Astrocyte of the hippocampus (primary cell): ENCODE measurements at places on chromosomes 13 and 19.
A peak's percentile ranks its signal among the peaks of the same experiment; 100 is the strongest.

DNA sequence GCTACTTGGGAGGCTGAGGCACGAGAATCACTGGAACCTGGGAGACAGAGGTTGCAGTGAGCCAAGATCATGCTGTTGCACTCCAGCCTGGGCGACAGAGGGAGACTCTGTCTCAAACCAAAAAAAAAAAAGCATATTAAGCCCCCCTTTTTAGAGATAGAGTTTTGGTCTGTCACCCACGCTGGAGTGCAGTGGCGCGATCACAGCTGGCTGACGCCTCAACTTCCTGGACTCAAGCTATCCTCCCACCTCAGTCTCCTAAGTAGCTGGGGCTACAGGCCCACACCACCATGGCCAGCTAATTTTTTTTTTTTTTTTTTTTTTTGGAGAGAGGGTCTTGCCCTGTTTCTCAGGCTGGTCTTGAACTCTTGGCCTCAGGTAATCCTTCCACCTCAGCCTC, 34.2 kb upstream of the MAP3K10 start:
- no peak for DNase-seq

GRCh38 chr13:25981060-25981459, 70.8 kb downstream of the SHISA2 start:
- DNase-seq: no peak

- peak; percentile 100 for DNase-seq
These were observed at the start of gene TPGS1 for GRCh38 chr19:507286-508203. TSS of gene TPGS1 (plus strand) at chr19:507497. CDS start at chr19:507507, 10 bp downstream.

DNA sequence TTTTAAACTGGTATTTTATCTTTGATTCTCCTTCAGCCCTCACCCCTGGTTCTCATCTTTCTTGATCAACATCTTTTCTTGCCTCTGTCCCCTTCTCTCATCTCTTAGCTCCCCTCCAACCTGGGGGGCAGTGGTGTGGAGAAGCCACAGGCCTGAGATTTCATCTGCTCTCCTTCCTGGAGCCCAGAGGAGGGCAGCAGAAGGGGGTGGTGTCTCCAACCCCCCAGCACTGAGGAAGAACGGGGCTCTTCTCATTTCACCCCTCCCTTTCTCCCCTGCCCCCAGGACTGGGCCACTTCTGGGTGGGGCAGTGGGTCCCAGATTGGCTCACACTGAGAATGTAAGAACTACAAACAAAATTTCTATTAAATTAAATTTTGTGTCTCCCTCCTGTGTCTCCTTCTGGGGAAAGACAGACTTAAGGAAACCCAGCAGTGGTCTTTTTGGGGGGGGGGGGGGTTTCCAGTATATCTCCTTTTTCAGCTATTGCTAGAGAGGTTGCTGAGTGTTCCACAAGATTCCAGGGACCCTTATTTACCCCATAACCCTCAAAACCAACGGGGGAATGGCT, 1.5 kb upstream of the RAD23A start:
- no peak for DNase-seq

DNA sequence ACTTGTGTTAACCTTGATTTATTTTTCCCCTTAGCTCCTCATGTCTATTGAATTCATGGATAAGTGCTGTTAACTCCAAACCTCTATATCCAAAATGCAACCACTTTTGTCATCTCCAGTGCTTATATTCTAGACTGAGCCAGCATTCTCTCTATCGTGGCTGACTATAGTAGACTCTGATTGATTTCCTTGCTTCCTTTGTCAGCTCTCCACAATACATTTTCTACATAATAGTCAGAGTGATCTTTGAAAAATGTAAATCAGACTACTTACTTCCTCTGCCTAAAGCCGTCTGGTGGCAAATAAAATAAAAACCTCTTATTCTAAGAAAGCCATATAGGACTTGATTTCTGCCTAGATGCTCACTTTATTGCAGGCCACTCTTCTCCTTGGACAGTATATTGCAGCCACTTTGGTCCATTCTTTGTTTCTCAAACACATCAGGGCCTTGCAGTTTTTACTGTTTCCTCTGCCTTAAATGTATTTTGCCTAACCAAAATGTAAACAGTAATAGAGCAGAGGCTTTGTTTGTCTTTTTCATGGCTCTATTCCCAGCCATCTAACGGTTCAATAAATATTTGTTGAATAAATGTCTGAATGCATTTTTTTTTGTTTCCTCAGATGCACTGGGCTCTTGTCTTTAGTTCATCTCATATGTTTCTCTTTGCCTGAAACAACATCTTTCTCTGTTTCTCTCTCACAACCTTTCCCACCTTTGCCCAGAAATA, 243.6 kb upstream of the CSNK1A1L start:
- no peak for DNase-seq

DNA sequence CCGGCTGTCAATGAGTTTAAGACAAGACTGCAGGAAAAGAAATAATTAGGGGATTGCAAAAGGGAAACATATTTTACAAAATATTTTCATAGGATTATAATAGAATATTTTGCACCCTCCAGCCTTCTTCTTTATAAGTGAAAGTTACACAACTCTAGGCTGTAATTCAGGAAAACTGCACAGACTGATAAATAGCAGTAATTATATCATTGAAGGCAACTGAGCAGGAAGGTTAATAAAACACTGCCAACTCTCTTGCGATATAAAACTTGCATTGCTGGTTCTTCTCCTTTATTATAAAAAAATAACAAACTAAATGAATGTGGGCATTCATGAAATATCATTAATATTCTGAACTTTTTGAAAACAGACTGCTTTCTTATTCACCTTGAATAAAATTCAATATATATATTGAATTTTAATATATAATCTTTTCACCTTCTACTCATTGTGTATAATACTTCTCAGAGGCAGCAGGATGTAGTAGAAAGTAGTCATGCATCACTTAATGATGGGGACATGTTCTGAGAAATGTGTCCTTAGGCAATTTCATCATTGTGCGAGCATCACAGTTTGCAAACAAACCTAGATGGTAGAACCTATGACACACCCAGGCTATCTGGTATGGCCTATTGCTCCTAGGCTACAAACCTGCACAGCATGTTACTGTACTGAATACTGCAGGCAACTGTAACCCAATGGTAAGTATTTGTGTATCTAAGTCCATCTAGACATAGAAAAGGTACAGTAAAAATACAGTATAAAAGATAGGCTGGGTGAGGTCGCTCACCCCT, 24.9 kb upstream of the STARD13 start:
- no peak for DNase-seq

- no peak for DNase-seq
These were observed 176.8 kb downstream of the ZNF737 start for GRCh38 chr19:20388706-20389225.

GRCh38 chr19:32702010-32702409, 10.4 kb downstream of the NUDT19 start:
- peak; percentile 28 for DNase-seq

DNA sequence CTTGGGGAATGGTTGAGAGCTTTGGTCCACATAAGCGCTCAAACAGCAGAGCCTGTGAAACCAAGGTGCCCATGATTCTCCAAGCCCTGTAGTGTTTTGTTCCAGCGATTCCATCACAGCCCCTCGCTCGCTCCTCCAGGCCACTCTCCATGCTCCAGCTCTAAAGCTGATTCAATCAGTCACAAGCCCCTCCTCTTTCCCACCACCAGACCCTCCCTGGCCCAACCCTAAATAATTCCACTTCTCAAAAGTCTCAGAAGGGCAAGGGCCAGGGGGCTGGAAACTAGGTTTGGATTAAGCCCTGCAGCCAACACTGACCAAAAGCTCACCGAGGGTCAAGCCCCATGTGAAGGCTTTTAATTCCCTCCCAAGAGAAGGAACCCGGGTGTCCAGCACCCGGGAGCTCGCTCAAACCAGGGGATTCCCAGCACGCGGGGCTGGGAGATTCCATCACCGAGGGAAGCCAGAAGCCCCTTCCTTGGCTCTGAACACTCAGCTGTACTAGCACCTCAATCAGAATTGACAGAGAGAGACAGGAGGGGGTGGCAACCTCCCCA, 1.5 kb downstream of the ZNF296 start:
- peak; percentile 9 for DNase-seq

GRCh38 chr13:91346850-91347201, 661 bp upstream of the MIR17HG start:
- no peak for DNase-seq

- peak; percentile 65 for DNase-seq
These were observed 103.8 kb downstream of the KL start for GRCh38 chr13:33119856-33120543.

- peak; percentile 59 for DNase-seq
These were observed at the start of gene EDNRB for GRCh38 chr13:77918391-77919245. TSS of gene EDNRB (minus strand) at chr13:77918831. CDS start at chr13:77918573, 258 bp downstream.

DNA sequence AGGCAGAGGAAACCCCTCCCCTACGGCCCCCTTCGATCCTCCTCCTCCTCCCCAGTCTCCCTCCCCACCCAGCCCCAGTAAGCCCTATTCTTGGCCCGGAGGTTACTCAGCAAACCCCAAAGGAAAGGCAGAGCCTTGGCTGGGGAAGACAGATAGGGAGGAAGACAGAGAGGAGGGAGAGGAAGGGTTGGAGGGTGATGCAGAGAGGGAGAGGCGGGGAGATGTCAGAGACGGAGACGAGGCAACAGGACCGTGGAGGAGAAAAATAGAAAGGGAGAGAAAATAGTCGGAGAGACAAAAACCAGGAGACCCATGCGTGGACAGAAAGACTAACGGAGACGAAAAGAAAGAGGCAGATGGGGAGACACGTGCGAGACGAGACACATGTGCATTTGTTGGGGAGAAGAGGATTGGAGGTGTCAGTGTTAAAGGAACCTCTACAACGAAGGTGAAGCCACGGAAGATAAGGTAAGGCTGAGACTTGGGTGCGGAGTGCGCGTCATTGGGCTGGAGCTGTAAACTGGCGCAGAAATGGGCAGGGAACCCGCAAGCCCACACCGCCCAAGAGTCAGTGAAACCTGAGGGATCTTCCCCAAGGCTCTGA, 2.9 kb downstream of the TGFB1 start:
- no peak for DNase-seq

DNA sequence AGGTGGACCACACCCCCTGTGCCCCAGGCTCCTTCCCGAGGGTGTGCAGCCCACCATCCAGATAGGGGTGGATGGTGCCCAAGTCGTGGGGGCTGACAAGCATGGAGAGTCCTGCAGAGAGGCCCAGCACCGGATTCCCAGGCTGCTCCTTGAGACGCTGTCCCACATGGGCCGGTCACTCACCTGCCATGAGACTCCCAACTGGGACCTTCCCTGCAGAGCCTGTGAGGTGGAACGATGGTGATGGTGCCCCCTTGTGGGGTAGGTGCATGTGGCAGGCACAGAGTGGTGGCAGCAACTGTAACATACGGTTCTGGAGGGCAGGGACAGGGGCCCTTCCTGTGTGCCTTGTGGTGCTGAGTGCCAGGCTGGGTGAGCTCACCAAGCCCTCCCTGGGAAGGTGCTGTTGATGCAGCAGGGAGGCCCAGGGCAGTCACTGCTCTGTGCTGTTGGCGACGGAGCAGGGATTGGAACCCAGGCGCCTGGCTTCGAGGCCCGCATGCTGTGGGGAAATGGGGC, 33.1 kb downstream of the PPP1R37 start:
- peak; percentile 64 for DNase-seq

DNA sequence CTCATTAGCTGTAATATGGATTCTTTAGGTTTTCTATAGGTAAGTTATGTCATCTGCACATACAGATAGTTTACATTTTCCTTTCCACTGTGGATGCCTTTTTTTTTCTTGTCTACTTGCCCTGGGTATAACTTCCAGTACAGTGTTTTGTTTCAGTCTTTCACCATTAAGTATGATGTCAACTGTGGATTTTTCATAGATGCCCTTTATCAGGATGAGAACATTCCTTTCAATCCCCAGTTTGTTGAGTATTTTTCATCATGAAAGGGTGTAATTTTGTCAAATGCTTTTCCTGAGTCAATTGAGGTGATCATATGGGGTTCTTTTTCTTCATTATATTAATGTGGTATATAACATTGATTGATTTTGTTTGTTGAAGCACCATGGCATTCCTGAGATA, 43.6 kb upstream of the SACS start:
- no peak for DNase-seq

- DNase-seq: peak; percentile 34
These were observed 133.6 kb downstream of the COL4A1 start for GRCh38 chr13:110173247-110173818.

DNA sequence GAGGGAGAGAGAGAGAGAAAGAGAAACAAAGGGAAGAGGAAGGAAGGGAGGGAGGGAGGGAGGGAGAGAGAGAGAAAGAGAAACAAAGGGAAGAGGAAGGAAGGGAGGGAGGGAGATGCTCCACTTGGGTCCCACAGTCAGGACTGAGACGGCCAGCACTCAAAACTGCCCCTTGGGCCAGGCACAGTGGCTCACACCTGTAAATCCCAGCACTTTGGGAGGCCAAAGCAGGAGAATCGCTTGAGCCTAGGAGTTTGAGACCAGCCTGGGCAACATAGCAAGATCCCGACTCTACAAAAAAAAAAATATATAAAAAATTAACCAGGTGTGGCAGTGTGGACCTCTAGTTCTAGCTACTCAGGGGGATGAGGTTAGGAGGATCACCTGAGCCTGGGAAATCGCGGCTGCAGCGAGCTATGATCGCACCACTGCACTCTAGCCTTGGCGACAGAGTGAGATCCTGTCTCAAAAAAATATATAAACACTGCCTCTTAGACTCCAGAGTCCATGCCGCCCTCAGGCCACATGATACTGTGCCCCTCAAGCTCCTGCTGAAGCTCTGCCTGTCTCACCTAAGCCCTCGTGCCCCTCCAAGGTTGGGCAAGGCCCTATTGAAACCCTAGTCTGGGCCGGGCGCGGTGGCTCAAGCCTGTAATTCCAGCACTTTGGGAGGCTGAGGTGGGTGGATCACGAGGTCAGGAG, 8.4 kb downstream of the ARRDC2 start:
- no peak for DNase-seq

DNA sequence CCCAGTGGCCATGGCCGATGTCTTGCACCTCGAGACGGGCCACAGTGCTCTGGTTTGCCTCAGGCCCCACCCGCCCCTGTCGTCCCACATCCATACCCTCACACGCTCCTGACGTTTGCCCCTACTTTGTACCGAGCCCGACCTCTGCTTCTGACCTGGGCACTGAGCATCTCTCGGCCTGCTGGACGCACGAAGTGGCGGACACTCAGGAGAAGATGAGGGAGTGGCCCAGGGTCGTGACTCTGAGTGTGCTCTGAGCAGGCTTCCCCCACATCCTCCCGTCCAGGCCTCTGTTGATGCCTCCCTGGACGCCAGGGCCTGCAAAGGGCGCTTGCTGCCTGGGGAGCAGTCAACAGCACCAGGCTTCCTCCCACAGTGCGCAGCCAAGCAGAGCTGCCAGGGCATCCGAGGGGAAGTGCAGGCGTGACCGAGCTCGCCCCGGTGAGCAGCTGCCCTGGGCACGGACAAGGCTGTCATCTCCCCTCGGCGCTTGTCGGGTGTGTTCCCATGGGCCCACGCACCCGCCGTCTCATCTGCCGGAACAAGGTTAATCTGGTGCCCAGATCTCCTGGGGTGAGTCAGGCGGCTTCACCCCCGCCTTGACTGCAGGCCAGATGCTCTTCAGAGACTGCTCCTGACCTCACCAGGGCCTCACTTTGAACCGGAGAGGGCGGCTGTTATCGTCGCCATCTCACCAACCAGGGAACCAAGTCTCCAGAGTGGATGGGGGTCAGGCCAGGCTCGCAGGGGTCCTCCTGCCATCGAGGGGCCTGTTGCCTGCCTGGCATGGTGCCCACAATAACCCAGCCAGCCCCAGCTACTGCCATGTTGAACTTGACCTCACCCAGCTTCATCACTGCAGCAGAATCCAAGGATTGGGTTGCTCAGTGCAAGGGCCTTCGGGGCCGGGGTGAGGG, 27.2 kb downstream of the COMP start:
- DNase-seq: peak; percentile 39
